HS-5 (cell line): ENCODE measurements at places on chromosomes 3 and 15.

- DNase-seq: no peak
Observed at GRCh38 chr15:60583946-60584345, 105.0 kb upstream of the ICE2 start.

DNA sequence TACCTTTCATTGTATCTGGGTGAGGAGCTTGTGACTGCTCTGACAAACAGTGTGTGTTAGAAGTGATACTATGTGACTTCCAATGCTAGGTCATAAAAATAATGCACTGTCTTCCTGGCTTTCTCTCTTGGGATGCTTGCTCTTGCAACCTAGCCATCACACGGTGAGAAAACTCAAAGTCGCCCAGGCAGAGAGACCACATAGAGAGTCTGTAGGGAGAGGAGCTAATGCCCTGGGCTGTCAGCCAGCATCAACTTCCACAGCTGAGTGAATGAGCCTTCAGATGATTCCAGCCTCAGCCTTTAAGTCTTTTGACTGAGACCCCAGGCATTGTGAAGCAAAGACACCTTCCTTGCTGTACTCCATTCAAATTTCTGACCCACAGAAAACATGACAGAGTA, 220.6 kb upstream of the SGO1 start:
- DNase-seq: no peak

DNA sequence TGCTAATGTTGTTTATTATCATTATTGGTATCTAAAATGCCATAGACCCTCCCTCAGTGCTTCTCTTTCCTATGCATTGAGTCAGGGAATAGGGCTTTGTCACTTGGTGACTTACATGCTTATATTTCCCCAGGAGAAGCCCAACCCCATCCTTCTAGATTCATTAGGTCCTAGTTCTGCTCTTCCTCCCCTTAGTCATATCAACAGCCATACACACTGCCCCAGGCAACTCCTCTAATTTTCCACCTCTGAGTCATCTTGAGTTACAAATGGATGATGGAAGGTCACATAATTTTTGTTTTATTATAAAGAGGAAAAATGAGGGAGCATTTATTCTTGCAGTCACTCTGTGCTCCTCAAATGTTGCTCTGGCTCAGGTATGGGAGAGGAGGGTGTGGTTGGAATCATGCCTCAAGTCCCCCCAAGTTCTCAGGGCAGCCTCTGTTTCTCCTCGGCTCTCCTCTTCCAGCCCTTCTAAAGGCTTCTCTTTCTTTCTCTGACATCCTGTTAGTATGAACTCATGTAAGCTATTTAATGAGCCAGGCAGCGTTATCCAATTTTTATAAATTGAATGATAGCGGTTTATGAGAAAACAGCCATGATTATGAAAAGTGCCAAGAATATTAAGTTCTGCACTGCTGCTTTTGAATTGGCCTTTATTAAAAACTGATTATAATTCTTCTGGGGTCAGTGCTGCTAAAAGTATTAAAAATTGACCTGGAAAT, 45.6 kb upstream of the FSTL1 start:
- DNase-seq: peak; percentile 85

DNA sequence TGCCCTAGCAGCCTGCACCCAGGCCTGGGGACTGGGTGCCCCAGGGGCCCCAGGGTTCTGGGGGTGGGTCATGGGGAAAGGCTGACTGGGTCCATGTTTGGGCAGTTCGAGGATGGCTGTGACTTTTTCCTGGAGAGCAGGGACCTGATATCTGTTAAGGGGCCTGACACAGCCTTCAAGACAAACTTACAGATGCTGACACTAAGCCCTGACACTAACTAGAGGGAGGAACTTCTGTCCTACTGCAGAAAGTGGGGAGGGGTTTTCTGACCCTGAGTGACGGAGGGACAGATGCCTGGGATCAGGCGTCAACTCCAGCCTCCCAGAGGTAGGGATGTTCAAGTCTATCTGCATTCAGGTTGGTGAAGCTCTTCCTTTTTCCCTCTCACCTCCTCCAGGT, 45.0 kb upstream of the SLC6A11 start:
- no peak for DNase-seq

DNA sequence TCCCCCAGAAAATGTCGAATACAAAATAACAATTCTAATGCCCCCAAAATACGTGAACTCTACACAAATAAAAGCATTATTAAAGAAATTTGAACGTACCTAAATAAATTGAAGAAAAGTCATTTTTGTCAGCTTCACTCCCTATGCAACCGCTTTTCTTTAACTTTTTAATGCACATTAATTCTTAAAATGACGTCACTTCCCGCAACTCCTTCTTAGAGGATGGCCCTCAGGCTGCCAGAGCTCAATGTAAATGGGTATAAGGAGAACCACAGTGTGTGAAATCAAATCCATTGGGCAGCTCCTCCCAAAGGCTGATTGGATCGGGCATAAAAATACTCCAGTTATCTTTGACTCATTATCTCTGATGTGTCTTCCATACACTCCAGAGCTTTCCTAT, 736.9 kb downstream of the GBE1 start:
- DNase-seq: no peak

- peak; percentile 48 for DNase-seq
Observed at GRCh38 chr3:136305879-136306278, 55.7 kb downstream of the PCCB start.

GRCh38 chr3:175346573-175347356, 487.6 kb downstream of the NAALADL2 start:
- DNase-seq: peak; percentile 32

DNA sequence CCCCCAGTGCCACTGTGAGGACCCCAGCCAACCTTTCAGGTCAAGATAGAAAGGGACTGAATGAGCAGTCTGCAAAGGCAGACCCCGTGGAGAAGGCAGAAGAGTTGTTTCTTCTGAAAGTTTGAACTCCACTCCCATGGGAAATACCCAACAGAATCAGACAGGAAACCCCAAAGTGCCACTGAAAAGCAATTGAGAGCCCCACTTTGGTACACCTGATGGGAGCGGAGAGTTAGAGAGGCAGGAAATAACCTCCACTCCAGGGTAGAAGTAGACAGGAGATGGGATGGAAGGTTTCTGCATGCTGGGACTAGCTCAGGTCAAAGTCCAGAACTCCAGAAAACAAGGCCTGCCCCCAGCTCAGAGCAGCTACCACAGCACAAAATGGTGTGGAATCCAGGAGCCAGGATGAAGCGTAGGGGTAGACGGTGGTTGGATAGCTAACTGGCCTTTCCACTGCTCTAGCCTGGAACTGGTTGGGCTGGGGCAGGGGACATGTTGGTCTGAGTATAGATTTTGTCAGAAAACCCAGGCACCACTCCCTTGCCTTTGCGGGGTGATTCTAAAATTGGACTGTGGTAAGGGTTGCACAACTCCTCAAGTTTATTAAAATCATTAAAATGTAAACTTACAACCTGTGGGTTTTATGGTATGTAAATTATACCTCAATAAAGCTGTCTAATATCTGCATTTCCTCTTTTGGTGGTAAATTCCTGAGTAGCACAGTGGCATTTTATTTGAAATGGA, 1.9 kb upstream of the RAB43 start:
- no peak for DNase-seq

DNA sequence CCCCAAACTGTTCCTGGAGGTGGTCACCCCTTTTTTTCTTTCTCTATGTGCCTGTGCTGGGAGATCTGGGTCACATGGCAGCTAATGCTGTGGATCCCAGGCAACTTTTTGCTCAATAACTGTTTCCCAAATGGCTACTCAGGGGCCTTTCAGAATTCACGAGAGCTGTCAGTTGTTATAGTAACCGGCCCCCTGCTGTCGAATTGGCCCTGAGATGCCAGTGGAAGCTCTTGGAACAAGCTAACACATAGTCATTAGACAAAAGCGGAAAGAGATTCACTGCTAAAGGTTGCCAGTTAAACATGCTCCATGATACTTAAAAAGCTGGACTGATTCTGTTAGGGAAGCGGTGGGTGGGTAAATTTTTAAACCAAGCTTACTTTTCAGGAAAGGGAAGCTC, 144.1 kb downstream of the FEZF2 start:
- DNase-seq: no peak

GRCh38 chr3:42661593-42662022, 8.1 kb downstream of the ZBTB47 start:
- DNase-seq: no peak

GRCh38 chr15:76345583-76345879, 9.0 kb downstream of the ISL2 start:
- DNase-seq: no peak

- peak; percentile 10 for DNase-seq
Observed at GRCh38 chr15:48507416-48508065, 138.0 kb downstream of the FBN1 start.

- peak; percentile 94 for DNase-seq
Observed at GRCh38 chr3:142976621-142977398, 13.3 kb upstream of the PAQR9 start.

- peak; percentile 39 for DNase-seq
Observed at GRCh38 chr3:66353530-66353929, 132.7 kb downstream of the SLC25A26 start.

DNA sequence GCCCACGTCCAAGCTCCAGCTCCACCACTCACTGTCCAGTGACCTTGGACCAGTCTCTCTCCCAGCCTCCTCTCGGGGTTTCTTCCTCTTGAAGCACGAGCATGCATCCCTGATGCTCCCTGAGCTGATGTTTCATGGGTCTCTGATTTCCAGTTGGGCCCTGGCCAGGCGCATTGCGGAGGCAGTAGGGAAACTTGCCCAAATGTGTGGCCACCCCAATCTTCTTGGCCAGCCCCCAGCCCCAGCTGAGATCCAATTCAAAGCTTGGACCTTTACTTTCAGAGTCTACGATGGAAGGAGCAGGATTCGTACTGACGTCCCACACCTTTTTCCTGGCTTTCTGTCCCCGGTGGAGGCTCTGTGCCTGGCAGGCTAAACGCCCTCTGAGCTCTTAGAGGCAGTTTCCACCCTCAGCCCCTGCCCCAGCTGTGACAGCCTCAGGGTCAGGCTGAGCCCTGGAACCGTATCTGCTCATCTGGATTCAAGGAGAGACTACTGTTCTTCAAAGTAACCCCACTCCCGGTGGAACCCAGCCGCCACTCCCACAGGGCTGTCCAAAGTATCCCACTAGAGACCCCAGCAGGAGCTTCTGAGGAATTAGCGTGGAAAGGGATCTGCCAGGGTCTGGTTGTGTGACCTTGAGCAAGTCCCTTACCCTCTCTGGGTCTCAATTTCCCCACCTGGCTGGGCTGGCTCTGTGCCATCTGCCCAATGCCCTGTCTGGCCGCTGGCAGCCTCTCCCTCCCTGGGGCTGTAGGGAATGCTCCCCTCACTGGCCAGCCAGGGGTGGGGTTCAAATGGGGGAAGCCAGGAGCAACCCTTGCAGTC, 37.4 kb downstream of the CPN2 start:
- DNase-seq: no peak

DNA sequence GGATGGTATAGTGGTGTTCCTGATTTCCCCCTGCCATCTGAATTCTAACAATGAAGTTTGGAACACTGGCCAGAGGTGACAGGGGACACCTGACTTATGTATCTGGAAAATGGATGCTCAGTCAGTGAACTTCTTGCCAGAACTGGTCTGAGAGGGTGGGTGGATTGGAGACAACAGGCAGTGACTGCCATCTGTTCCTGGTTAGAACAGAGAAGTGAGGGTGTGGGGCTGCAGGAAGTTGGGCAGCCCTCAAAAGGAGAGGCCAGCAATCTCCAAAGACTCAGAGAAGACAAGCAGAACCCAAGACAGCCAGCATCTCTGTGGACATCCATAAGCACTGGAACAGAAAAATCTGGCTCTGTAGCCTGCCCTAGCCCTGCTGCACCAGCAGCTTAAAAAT, 50.5 kb downstream of the ANP32A start:
- DNase-seq: no peak

DNA sequence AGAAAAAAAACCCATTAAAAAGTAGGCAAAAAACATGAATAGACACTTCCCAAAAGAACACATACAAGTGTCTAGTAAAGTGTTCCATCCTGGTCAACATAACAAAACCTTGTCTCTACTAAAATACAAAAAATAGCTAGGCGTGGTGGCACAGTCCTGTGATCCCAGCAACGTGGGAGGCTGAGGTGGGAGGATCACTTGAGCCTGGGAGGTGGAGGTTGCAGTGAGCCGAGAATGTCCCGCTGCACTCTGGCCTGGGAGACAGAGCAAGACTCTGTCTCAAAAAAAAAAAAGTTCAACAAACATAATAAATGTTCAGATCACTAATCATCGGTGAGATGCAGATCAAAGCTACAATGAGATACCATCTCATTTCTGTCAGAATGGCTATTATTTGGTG, 43.5 kb upstream of the OSBPL11 start:
- DNase-seq: no peak

DNA sequence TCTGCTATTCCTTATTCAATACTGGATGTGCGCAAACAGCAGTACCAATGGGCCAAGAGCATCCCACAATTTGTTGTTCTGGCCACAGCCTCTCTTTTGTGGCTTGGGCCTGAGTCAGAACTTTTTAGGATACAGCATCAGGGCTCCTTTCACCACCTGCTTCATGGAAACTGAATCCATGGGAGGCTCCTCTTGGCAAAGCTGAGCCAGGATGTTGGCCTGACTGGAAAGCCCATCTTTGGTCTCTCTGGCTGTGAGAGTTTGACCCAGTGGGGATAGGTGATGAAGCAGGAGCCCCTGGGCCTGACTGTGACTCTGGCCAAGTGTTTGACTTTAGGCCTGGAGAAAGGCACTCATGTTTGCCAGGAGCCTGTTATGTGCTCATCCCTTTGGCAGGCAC, 27.6 kb downstream of the IL16 start:
- no peak for DNase-seq

DNA sequence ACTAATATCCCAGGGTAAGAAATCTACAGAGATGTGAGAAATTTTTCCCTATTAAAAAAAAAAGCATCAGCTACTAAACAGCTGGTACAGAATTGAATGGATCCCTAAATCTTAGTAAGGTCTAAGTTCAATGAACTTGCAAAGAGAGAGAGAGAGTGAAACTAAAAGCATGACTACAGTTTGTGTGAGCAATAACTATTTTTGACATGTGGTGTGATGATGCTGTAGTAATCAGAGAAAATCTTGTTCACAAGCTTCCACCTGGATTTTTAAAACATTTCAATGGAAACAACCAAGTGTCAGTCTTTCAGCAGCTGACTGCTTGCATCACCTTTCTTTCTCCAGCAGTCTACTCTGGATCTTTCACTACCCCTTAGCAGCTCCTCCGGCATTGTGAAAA, 45.2 kb upstream of the ABI3BP start:
- DNase-seq: no peak

- no peak for DNase-seq
Observed at GRCh38 chr3:19248143-19248542, 99.8 kb downstream of the KCNH8 start.

- DNase-seq: no peak
Observed at GRCh38 chr15:49248291-49248690, 78.2 kb downstream of the GALK2 start.

DNA sequence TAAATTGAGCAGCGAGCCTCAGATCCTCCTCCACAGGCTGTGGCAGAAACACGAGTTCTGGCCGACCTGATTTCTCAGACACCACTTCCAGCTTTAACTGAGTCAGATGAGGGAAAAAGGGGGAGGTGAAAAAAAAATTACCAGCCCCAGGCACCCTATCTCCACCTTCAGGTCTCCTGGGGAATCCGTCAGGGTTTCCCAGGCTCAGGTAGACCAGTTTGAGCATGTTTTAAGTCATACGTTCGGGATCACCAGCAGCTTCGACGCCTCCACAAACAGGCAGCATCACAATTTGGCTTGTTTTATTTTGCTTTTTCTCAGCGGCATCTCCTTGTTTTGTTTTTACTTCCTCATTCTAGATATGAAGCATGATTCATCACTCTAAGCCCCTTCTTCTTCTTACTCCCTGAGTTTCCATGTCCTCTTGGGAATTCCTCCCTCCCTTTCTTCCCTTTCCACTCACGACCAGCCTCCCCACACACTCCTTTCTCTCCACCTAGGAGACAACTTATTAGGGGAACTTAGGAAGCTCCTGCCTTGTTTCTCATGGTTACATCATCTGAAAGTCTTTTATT, 190.1 kb downstream of the ZNF621 start:
- no peak for DNase-seq

GRCh38 chr3:5260992-5261501, 73.5 kb downstream of the EDEM1 start:
- no peak for DNase-seq
